ENCODE measurements at places on chromosomes 5 and 9.
A peak's percentile ranks its signal among the peaks of the same experiment; 100 is the strongest.

DNA sequence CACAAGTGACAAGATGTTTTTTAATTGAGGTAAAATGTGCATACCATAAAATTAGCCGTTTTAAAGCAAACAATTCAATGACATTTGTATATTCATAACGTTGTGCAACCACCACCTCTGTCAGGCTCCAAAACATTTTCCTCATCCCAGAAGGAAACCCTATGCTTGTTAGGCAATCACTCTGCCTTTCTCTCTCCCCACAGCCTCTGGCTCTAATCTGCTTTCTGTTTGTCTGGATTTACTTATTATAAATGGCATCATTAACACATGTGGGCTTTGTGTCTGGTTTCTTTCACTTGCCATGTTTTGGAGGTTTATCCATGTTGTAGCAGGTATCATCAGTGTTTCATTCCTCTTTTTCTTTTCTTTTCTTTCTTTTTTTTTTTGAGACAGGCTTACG is 1.4 kb upstream of the N4BP3 start:
- DNase-seq, result no peak

- no peak for DNase-seq
Observed at GRCh38 chr5:94674490-94675382, 56.3 kb downstream of the SLF1 start.

- peak; percentile 16 for DNase-seq
Observed at GRCh38 chr5:137395011-137395755, 103.9 kb downstream of the SPOCK1 start.

DNA sequence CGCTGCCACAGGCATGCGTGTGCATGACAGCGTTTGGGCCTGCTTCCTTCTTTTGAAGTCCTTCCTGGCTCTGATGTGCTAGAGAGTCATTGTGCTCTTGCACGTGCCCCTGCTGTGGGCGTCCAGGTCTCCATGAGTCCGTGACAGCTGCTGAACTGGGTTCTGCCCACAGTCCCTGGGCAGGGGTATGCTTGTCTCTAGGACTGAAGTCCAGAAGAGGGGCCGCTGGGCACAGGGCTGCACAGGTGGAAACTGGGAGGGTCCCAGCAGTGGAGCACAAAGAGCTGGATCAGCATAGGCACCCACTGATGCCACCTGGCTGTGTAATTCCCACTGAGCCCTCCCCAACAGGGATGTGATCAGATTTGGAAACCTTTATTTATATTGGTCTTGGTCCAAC is 169.4 kb downstream of the IRX2 start:
- no peak for DNase-seq

DNA sequence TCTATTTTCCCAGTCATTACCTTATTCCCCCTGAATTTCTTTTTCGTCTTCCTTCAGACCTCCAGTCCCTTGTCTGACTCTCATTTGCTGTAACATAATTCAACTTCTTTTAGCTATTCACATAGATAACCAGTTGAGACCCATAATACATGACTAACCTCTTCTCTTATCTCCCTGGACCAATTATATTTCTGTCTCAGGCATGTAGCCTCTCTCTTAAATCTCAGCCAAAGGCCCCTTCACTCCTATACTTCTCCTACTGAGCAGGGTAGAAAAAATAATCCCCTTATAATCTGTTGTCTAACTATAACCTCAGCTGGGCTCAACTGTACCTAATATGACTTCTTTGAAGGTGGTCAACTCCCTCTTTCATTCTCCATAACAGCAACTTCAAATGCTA is 20.9 kb downstream of the RANBP6 start:
- no peak for DNase-seq

- no peak for DNase-seq
Observed at GRCh38 chr9:86821006-86821845, 126.1 kb downstream of the GAS1 start.

DNA sequence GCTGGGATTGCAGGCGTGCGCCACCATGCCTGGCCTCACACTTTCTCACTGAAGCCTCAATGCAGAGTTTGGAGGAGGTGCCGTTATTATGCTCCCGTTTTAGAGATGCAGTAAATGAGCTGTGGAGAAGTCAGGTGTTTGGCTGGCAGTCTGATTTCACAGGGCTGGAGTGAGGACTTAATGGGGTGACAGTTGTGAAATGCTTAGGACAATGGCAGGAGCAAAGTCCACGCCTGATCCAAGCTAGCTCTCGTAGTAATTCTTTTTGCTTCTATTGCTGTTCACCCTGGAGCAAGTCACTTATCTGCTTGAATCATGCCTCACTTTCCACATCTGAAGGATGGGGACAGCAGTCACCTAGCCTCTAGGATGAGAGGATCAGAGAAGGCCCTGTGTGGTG is 21.8 kb downstream of the UNC5A start:
- no peak for DNase-seq

GRCh38 chr5:151234476-151235238 is 10.8 kb upstream of the CCDC69 start:
- DNase-seq, result no peak

GRCh38 chr5:171525085-171525484 is 105.6 kb downstream of the FGF18 start:
- no peak for DNase-seq

GRCh38 chr5:131541071-131541470 is 94.0 kb downstream of the RAPGEF6 start:
- peak; percentile 67 for DNase-seq

DNA sequence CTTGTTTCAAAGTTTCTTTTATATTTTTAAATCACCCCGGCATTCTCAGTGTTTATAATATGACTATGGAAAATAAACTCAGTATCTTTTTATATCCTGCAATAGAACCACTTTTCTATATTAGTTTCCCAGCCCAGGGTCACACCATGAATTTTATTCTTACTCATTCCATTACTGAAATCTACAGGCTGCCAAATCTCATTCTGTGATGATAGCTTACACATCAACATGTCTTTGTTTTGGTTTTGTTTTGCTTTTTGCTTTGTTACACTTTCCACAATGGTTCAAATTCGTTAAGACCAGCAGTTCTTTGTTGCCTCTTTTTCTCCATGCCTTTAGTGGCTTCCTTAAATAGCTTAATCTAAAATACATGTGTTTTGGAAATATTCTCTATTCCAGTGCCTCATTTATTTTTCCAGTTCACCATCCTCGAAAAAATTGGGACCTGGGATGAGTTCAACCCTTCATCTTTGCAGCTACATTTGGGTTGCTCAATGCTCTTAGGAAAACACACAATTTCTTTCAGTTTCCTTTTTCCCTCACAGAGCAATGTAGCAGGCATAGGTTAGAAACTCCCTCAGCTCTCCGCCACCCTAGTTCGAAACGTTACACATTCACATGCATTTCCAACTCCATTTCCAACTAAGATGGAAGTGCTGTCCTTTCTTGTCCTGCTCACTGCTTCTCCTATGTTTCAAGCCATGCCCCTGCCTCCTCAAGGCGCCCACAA is 1146.3 kb downstream of the MAT2B start:
- no peak for DNase-seq

GRCh38 chr5:17203329-17204132 is 13.9 kb upstream of the BASP1 start:
- DNase-seq, result no peak

- DNase-seq, result no peak
Observed at GRCh38 chr9:86997951-86998350, 50.6 kb upstream of the GAS1 start.

- no peak for DNase-seq
Observed at GRCh38 chr9:76180541-76180940, 213.7 kb downstream of the RFK start.

- no peak for DNase-seq
Observed at GRCh38 chr5:101942321-101942882, 353.7 kb downstream of the SLCO4C1 start.

DNA sequence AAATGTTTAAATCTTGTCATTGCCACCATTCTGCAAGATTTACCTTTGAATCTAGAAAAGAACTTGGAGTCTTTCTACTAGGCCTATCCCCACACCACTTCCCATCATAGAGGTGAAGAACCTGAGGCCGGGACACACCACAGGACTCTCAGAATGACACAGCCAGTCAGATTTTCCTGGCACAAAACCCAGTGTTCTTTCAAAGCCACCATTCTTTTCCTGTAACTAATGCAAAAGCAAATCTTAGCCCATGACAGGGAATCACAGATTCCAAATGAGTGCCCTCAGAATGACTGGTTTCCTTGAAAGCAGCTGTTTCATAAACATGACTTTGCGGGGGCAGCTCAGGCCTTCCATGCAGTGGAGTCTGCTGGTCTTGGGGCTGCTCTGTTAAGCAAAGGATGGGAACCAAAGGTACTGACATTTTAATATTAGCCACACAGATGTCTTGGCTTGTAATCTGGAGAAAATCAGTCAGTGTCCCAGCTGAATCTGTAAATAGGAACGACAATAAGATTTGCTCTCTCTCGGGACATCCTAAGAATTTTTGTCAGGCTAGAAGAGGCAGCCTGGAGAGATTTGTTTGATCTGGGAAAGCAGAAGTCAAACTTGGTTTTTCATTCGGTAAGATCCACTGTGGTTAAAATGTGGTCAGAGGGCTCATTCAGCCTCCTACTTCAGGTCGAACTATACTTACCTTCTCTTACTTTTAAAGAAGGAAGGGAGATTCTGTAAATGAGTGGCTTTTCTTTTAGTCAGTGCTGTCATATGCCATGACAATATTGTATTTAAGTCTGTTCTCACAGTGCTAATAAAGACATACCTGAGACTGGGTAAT is 115.1 kb downstream of the PALM2AKAP2 start:
- no peak for DNase-seq

- no peak for DNase-seq
Observed at GRCh38 chr9:105656131-105656921, 5.9 kb upstream of the TAL2 start.

DNA sequence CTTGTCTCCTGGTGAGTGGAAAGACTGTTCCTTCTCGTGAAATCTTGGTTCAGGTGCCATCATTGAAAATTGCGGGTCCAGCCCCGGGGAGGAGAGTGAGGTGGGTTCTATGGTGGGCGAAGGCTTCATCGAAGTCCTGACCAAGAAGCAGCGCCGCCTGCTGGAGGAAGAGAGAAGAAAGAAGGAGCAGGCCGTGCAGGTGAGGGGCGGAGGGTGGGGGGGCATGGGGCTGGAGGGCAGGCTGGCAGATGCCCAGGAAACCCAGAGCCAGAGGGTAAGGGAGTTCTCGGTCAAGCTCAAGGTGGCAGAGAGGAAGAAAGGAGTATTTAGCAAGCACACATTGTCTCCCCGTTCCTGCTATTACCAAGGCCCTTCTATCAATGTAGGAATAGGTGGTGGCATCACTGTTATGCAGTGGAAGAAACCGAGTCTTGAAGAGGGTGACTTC is 24.3 kb upstream of the POMT1 start:
- no peak for DNase-seq

GRCh38 chr5:109563189-109563588 is 126.5 kb upstream of the MAN2A1 start:
- DNase-seq, result no peak

GRCh38 chr5:181260720-181261319 is at the start of gene TRIM52:
Gene TRIM52, minus strand, starts transcription at chr5:181261143. Its CDS starts 330 bp downstream, at chr5:181260813.
- no peak for DNase-seq

DNA sequence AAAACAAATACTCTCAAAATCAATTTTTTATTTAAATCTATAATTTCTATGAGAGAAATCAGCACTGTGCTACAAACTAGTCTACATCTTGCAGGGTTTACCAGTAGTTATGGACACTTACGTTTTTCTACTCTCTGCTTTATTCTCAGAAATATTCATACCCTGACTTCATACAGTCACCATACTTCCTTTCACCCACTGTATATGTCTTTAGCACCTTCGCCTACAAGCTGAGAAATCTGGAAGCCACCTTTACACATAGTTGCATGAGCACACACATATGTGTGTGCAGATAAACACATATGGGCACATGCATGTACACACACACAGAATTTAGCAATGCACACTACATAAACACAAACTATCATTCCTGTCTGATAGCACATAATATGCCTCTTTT is 177.0 kb downstream of the ST8SIA4 start:
- no peak for DNase-seq

- no peak for DNase-seq
Observed at GRCh38 chr5:179802207-179802883, 4.3 kb downstream of the MGAT4B start.

GRCh38 chr5:162786234-162786633 is 651.2 kb upstream of the CCNG1 start:
- no peak for DNase-seq

DNA sequence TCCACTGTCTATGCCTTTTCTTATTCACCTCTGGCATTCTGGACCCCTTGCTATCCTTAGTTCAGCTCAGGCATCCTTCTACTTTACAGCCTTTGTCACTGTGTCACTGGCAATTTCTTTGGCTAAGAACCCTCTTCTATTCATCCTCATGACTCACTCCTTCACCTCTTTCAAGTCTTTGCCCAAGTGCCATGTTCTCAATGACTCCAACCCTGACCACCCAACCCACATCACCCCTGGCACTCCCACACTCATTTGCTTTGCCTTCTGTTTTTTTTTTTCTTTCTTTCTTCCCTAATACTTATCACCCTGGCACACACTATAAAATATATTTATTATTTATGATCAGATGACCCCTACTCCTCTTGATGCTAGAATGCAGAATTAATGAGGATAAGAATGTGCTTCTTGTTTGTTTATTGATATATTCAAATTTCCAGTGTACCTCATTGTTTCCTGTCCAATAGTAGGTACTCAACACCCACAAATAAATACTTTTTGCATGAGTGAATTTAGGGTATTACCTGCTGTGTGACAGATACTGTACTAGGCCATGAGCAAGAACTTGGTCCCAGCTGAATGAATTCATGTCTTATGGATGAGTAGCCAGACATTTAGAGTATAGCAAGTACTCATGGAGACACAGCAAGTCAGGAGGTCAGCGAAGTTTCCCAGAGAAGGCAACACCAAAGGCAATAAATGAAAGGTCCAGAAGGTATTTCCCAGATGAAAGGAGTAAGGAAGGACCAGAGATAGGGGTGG is 236.1 kb downstream of the PAPPA start:
- DNase-seq, result no peak

DNA sequence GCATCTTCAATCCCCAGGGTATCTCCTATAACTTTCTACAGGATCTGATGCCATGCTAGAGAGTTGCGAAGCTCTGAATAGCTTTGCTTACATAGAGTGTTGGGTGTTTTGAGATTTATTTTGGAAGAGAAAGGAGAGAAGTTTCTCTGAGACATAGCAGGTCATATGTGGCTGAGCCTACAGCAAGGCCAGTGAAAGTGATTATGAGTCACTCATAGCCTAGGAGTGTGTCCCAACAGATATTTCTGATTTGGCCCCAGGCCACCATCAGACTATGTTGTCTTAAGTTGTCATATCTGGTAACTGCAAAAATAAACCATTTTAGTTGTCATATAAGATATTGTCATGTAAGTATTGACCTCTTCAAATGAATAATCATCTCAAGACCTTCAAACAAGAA is 132.0 kb upstream of the RAI14 start:
- no peak for DNase-seq

DNA sequence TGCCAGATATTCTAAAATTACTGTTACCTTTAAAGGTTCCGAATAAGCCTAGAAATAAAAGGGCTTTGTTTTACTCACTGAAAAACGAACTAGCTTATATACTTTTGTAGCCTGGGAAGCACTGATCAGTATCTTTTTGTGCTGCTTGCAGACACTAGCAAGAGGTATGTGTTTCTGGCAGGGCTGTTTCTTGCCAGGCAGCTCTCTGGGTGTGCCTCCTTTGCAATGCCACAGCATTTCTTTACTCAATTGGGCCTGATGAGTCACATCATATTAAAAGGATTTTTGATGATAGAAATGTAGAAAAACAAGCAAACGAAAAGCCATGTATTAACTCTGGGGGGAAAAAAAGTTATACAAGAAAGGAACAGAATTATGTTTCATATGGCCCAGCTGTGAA is 35.6 kb downstream of the CD180 start:
- DNase-seq, result no peak
